Activated CD4-positive, alpha-beta T cell treated with anti-CD3 and anti-CD28 coated beads for 36 hours (primary cell): ENCODE measurements at places on chromosomes 6 and 20. TPM values are rescaled to one million over a fixed set of nuclear protein-coding genes. Genes with fewer than 3 reads are reported as not detected.

DNA sequence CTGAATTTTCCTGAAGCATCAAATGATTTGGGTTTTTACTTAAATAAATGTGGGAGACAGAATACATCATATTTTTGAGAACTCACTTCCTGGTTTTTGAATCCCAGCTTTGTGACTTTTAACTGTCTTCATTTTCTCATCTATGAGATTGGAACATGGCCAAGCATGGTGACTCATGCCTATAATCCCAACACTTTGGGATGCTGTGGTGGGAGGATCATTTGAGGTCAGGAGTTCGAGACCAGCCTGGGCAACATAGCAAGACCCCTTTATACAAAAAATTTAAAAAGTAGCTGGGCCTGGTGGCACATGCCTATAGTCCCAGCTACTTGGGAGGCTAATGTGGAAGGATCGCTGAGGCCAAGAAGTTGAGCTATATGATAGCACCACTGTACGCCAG is 122.3 kb downstream of the QKI start:
- no peak overlapping the region for H3K27ac ChIP-seq
- no peaks in the 10 kb centered on the region for H3K27me3 ChIP-seq
- peaks cover 11% of the 10 kb centered on the region for H3K36me3 ChIP-seq
- DNase-seq, result no peak
- H3K4me3 ChIP-seq, result no peak overlapping the region
- peaks cover 11% of the 10 kb centered on the region for H3K4me1 ChIP-seq

The HCRTR2 gene
- not detected for total RNA-seq

DNA sequence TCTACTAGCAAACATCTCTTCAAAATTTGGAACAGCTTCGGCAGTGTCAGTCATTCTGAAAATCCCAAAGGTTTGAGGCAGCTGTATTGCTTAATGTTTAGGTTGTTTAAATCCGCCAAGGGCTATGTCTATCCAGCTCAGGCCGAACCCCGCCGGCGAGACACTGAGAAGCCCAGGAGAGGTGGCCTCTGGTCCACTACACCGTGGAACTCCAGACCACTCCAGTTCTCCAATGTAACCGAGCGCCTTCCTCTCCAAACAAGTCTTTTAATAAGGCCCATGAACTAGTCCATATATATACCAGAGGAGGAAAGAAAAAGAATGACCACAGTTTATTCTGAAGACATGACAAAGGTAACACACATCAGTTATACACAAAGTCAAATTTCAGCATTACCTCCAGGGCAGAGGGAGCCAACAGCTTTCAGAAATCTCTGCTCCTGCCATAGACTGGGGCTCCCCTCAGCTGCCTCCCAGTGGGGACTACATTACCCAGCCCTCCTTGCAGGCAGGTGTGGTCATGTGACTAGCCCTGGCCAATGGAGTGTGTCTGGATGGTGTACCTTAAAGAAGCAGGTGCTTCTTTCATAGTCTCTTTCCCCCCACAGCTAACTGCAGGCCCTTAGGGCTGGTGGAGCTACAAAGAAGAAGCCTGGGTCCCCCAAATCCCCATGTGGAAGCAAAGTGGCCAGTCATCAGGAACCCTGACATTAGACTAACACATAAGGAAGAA is at the start of gene RAMACL:
Gene RAMACL (minus strand): TSS at position 255 of the 733 bp plus-strand sequence. CDS start 201 bp downstream, at position 54.
- no peaks in the 10 kb centered on the region for H3K36me3 ChIP-seq
- no peaks in the 10 kb centered on the region for H3K27me3 ChIP-seq
- H3K4me3 ChIP-seq, result no peak within 1 kb of the TSS
- H3K27ac ChIP-seq, result no peak within 1 kb of the TSS

The ANKRD6 gene
- 2.8 TPM for total RNA-seq

The SCGN gene
- total RNA-seq, result not detected

- H3K36me3 ChIP-seq, result no peaks in the 10 kb centered on the region
- no peak overlapping the region for H3K4me3 ChIP-seq
- DNase-seq, result no peak
- no peaks in the 10 kb centered on the region for H3K4me1 ChIP-seq
- no peaks in the 10 kb centered on the region for H3K27me3 ChIP-seq
- no peak overlapping the region for H3K27ac ChIP-seq
Observed at GRCh38 chr6:96157018-96157565, 141.3 kb downstream of the FUT9 start.

The PRSS16 gene
- 1.5 TPM for total RNA-seq

DNA sequence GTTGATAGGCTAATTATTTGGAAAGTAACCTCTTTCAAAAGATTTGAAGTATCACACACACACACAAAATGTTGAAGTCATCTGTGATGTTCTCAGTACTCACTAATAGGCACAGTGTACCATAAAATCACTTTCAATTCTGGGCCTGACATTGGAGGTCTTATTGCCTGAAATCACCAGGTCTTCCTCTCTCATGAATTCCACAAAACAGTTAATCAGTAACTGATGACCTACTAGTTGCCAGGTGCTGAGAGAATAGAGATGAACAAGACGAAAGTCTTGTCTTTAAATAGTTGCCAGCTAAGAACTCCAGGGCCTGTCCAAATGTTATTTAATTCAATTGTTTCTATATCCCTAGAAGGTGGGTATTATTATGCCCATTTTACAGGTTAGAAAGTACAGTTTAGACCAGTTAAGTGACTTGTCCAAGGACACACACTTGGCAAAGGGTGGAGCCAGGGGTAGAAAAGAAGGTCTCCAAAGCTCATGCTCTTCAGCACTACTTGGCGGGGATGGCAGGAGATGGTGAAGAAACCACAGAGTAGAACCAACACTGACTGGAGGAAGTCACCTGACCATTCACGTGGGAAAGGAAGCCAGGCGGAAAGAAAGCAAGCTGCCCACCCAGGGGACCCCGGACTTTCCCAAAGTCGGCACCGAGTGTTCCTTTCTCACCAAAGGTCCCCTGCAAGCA is 116.4 kb downstream of the KIF6 start:
- no peaks in the 10 kb centered on the region for H3K36me3 ChIP-seq
- no peaks in the 10 kb centered on the region for H3K4me1 ChIP-seq
- no peak overlapping the region for H3K27ac ChIP-seq
- no peak for DNase-seq
- H3K4me3 ChIP-seq, result no peak overlapping the region

DNA sequence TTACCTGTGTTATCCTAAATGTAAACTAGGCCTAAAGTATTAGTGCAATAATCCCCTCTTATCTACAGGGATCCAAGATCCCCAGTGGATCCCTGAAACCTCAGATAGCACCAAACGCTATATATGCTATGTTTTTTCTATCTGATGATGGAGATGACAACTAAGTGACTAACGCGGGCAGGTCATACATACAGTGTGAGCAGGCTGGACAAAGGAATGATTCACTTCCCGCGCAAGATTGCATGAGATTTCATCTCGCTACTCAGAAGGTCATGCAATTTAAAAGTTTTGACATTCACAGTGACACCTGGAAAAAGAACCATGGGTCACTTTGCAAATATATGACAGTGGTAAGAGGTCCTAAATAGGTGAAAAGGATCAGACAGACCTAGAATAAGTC is 875.9 kb downstream of the HACE1 start:
- H3K4me3 ChIP-seq, result no peak overlapping the region
- DNase-seq, result no peak
- H3K36me3 ChIP-seq, result no peaks in the 10 kb centered on the region
- no peak overlapping the region for H3K27ac ChIP-seq
- H3K4me1 ChIP-seq, result no peaks in the 10 kb centered on the region
- H3K27me3 ChIP-seq, result no peaks in the 10 kb centered on the region

The PHACTR2 gene
- 21.2 TPM for total RNA-seq

GRCh38 chr20:1033751-1034414 is 31.8 kb upstream of the RSPO4 start:
- H3K36me3 ChIP-seq, result no peaks in the 10 kb centered on the region
- peaks cover 3% of the 10 kb centered on the region for H3K4me1 ChIP-seq
- H3K27me3 ChIP-seq, result peaks cover 13% of the 10 kb centered on the region
- H3K4me3 ChIP-seq, result no peak overlapping the region

DNA sequence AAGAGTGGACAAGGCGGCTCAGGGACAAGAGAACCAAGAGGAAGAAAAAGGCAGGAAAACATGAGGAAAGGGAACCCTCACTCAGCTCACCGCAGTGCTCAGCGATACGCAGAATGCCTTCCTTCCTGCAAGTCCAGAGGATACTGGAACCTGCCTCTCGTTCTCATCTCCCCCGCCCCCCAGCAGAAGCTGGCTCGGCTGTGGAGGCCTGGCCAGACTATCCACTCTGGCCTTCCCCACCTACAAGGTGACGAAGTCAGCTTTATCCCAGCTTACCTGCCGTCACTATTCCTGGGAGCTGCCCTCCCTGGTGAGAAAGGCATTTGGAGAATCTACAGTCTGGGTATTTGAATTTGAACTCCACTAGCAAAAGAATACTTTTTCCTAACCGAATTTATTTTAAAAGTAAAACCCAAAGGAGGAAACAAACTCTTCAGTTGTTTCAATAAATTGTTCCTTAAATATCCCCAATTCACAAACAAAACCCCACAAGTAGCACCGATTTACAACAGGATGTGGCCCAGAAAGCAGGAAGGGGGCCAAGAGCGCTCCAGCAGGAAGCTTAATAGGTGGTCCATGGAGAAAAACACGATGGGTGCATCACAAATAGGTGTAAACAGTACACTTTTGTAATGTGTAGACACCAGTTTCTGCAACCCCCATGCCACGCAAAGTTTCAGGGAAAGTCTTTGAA is 2.1 kb upstream of the DIDO1 start:
- DNase-seq, result peak; percentile 25
- H3K27ac ChIP-seq, result peak overlapping the region; percentile 52
- H3K36me3 ChIP-seq, result peaks cover 11% of the 10 kb centered on the region
- H3K4me3 ChIP-seq, result peak overlapping the region; percentile 84
- H3K27me3 ChIP-seq, result no peaks in the 10 kb centered on the region

The BPI gene
- not detected for total RNA-seq

The MTFR2 gene
- 28.9 TPM for total RNA-seq

- H3K27me3 ChIP-seq, result no peaks in the 10 kb centered on the region
- H3K36me3 ChIP-seq, result peaks cover 4% of the 10 kb centered on the region
- H3K4me3 ChIP-seq, result no peak overlapping the region
- H3K4me1 ChIP-seq, result no peaks in the 10 kb centered on the region
Observed at GRCh38 chr6:34947561-34947960, 58.5 kb downstream of the ANKS1A start.
